ENCODE measurements at places on chromosomes 13 and 19.

DNA sequence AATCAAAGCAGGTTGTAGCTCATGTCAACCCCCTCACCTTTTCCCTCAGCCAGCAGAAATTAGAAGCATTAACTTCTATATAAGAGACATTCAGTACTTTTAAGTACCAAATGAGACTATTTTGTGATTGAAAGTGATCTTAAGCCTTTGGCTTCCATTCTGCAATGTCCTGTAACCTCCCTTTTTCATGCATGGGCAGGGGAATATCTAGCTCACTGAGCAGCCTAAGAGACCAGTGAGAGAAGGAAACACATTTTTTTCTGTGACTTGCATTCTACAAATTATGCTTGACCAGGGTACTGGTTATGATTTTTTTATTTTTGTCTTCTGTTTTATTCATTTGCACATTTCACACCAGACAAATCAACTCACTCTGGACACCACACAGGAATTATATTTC, 369.6 kb downstream of the KCTD12 start:
- DNase-seq = no peak

GRCh38 chr19:56153507-56153906, 12.4 kb downstream of the ZNF444 start:
- no peak for DNase-seq

DNA sequence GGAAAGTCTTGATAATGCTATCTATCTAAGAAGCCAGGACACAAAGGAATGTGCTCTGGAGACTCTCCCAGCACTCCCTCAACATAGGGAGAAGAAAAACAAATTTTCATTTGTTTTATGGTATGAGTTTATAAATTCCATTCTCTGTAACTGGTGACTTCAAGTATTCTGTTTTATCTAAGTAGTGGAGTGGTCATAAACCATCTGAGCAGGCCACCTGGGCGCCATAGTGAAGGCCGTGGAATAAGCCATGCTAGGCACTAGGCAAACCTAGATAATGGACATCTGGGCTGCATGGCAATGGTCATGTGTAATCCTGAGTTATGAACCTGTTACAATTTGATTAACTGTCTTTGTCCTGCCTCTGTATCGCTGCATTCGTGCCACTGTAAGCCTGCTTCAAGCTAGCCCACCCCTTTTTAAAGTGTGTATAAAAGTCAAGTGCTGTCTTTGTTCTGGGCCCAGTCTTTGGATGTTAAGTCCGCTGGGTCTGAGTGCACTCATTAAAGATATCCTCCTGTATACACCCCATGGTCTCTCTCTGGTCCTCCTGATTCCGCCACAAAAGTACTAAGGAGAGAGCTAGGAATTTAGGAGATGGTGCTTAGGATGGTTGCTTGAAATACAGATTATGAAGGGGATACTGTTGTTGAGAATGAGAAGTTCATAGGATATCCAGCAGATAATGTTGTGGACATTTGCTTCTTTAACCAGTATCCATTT, 13.2 kb downstream of the GTF2F2 start:
- DNase-seq = no peak

- DNase-seq = peak; percentile 37
Measured at GRCh38 chr19:18477042-18477779, 39.3 kb upstream of the ISYNA1 start.

DNA sequence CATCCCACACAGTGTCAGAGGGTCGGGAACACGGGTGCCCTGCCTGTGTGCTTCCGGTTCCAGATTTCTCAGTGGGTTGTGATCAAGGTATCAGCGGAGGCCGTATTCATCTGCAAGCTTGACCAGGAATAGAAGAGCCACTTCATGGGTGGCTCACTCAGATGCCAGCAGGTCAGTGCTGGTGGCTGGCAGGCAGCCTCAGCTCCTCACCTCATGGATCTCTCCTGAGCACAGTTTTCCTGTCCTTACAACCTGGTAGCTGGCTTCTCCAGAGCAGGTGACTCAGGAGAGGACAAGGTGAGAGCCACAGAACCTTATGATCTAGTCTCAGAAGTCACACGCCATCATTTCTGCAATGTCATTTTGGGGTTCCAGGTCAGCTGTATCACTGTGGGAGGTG, 44.8 kb upstream of the SPATA13 start:
- no peak for DNase-seq

- DNase-seq = no peak
Measured at GRCh38 chr19:37988758-37989635, 82.0 kb downstream of the SIPA1L3 start.

- no peak for DNase-seq
Measured at GRCh38 chr13:40624383-40624782, 42.1 kb downstream of the FOXO1 start.

DNA sequence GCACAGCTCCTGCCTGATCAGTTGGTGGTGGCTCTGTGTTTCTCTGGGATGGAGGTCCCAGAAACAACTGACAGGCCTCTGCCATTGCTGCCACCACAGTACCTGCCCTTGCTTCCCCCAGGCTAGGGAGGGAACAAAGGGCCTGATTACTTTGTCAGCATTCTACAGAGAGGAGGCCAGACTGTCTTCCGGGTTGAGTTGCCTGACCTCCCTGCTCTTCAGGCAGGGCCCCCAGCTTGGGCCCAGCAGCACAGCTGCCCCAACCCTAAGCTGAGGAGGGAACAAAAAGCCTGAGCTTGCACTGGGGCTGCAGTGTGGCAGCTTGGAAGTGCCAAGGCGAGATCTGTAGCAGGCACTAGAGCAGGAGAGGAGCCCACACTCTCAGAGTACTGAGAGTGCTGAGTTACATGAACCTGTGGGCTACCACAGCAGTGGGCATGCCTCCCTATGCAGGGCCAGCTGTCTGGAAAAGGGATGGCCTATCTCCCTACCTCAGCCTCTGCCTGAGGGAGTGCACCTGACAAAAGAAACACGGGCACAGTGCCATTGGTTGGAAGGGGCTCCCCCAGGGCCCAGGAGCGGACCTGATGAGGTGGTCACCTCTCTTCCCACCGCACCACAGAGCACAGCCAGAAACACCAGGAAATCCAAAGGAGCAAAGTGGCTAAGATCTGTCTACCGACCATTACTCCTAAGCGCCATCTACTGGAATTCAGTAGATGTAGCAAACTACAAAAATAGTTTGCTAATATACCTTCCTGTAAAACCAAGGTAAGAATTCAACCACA, 24.4 kb downstream of the SLC25A15 start:
- no peak for DNase-seq

DNA sequence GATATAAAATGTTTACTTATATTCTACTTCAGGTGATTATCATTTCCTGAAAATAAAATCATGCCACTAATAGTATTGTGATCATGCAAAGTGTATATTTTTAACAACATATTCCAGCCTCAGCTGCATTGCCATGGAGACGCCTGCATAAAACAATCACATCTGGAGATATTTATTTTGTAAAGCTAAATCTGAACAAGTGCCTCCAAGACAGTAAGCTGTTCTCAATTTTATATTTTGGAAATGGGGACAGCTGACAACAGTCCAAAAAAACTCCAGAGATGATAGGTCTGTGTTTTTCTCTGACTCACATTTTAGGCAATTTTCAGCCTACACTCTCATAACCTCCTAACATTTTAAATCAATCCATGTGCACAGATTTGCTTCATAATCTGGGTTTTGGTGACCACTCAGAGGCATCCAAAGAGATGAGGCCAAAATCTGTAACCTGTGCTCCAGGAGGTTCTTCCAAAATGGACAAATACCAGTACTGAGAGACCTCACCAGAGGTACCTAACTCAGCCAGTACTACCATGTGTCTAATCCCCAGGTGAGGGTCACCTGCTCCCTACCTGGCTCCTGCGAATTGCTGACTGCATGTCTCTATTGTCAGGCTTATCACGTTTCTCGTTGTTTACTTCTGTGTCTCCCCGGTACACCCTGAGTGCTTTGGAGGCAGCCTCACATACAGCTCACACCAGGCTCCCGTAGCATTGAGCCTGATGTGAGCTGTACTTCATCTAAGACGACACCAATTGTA, 62.7 kb downstream of the COL4A1 start:
- no peak for DNase-seq

DNA sequence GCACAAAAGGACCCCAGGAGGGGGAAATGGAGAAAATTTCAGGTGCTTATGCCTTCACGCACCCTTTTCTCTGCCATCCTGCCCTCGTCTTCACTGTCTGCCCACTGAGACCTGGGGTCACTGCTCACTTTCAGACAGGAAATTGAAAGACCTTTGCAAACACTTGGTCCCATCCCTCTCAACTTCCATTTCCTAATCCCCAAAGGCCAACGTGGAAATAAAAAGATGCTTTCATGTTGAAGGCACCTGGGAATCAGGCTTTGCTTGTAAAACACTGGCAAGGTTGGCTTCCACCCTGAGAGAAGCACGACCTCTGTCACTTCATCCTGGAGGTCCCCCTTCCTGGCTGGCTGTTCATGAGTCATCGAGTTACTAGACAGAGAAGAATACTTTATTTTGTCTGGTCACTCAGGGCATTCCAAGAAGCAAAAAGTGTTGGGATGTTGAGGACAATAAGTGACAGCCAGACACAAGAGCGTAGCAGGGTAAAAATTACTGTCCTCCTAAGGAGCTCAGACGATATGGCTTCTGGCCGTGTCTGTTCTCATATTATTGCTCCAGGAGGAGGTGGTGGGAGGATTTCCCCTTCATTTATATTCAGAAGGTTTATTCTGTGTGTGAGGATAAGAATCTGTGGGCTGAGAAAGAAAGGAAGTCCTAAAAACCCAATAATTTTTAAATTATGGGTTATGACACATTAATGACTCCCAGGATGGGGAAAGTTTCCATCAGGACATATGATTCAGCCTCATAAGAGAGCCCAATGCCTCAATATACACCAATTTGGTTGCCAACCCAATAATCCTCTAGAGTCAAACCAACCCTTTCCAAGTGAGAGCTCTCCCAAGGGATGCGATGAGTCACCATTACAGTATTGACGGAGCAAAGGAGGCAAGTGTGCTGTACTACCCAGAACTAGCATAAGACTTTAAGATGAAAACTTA, 409.0 kb downstream of the COG6 start:
- DNase-seq = no peak

- DNase-seq = no peak
Measured at GRCh38 chr13:110690516-110690915, 15.4 kb downstream of the CARS2 start.

DNA sequence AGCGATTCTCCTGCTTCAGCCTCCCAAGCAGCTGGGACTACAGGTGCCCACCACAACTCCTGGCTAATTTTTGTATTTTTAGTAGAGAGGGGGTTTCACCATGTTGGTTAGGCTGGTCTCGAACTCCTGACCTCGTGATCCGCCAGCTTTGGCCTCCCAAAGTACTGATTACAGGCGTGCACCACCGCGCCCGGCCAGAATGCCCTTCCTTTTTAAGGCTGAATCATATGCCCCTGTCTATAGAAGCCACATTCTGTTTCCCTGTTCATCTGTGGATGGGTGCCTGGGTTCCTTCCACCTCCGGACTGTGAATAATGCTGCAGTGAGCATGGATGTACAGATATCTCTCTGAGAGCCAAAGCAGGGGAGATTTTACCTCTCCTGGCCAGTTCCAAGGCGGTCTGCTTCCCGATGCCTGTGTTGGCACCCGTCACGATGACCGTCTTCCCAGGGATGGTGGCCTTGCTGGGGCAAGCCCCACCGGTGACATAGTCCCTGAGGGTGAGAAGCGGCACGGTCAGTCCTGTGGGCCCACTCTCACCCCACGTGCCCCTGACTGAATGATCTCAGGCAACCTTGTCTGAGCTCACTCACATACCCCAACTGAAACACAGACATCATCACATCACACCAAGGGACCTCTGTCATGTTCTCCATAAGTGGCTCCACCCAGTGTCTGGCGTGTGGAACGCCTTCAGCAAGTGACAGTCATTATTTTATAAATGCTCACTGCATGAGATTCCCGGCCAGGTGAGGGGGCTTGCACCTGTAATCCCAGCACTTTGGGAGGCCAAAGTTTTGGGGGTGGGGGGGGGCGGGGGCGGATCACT, 4.0 kb downstream of the RDH13 start:
- DNase-seq = no peak

GRCh38 chr19:48624067-48624594, 4.8 kb downstream of the SPHK2 start:
- DNase-seq = peak; percentile 97

DNA sequence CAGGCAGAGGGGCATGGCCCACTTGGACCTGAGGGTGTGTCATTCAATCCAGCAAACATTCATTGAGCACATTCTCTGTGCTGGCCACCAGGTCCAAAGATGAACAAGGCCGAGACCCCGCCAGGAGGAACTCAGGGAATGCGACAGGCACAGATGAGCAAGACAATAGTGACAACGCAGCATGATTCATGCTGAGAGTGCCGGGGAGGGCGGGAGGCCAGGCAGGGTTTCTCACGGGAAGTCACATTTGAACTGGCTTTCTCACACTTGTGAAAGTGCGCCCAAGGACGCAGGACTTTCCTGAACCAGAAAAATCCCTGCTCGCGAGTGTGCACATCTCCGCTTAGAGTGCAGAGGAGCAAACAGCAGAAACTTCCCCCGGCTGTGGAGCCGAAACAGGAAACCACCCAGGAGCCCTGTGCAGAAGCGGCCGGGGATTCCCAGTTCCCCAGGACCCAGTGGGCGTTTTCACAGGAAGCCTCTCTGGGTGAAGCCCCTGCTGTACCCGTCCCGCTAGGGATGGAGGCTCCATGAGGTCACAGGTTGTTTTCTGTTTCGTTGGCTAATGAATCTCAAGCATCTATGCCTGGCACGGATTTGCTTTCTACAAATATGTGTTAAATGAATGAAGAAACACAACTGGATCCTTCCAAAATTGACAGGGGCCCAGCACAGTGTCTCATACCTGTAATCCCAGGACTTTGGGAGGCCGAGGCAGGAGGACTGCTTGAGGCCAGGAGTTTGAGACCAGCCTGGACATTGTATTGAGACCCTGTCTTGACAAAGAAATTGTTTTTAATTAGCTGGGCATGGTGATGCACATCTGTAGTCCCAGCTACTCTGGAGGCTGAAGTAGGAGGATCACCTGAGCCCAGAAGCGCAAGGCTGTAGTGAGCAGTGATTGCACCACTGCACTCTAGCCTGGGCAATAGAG, 68.4 kb upstream of the TM9SF2 start:
- DNase-seq = peak; percentile 89

Data from CD4-positive, alpha-beta T cell treated with Interleukin-1 beta for 1 hour (primary cell).